ENCODE measurements at places on chromosomes 7 and 10.
A peak's percentile ranks its signal among the peaks of the same experiment; 100 is the strongest.

DNA sequence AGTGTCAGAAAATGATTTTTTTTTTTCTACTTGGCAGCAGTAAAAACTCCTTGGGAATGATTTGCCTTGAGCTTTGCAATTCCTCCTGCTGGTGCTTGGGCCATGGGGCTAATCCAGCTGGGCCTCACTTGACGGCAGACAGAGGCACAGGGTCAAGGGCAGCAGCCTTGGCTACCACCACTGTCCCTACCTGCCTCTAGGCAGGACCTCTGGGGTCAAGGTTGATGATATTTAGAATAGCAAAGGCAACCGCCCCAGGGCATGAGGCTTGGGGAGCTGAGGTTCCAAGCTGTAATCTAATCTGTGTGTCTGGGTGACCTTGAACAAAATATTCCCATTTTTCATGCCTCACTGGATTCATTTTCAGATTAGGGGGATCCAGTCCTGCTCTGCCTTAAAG is 327.4 kb downstream of the PLXNA4 start:
- DNase-seq, result no peak

GRCh38 chr10:86649471-86650150 is 4.7 kb upstream of the OPN4 start:
- DNase-seq, result no peak

DNA sequence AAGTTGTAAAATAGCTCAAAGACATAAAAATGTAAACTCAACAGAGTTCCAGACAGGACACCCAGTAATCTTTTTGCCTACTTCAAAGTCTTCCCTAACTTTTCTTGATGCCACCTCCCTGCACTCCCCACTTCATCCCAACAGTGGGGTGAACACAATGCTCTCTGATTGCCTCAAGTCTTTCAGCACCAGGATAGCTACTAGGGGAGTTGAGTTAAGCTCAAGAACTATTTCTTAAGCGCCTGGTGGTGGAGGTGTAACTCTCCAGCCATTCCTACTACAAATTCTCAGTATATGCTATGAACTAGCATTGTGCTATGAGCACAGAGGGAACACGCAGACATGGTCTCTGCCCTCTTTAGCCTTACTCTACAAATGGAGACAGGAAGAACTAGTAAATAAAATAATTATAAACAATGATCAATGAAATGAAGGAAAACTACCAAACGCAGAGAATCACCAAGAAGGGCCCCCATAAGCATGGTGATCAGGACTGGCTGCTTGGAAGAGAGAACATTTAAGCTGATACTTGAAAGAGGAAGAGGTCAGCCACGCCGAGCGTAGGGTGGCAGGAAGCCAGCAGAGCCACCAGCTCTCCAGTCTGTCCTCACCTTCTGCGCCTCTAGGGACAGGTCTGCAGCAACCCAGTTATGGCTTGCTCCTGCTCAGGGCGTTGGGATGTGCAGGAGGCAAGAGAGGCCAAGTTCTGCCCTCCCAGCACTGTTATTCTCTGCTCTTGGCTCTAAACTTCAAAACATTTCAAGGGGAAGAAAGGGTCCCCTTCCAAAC is 16.7 kb upstream of the FRA10AC1 start:
- no peak for DNase-seq

GRCh38 chr7:44959433-44959951 is 19.3 kb downstream of the MYO1G start:
- DNase-seq, result no peak

GRCh38 chr7:102417105-102417504 is 16.3 kb upstream of the ORAI2 start:
- DNase-seq, result no peak

DNA sequence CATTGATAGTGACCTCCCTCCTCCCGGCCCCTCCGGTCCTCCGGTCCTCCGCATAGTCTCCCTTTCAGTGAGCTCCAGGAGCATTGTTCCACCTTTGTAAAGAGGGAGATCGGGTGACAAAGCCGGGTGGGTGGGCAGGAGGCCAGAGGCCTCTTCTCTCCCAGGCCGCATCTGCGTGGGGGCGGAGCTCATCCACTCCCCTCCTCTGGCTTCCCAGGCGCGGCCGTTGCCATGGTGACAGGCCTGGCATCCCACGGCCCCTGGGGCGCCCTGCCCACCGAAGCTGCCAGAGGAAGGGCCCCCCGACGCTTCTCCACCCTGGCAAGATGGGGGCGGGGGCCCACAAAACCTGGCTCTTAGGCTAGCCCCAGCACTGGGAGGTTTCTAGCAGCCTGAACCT is 4.4 kb upstream of the FZD9 start:
- peak; percentile 47 for DNase-seq

DNA sequence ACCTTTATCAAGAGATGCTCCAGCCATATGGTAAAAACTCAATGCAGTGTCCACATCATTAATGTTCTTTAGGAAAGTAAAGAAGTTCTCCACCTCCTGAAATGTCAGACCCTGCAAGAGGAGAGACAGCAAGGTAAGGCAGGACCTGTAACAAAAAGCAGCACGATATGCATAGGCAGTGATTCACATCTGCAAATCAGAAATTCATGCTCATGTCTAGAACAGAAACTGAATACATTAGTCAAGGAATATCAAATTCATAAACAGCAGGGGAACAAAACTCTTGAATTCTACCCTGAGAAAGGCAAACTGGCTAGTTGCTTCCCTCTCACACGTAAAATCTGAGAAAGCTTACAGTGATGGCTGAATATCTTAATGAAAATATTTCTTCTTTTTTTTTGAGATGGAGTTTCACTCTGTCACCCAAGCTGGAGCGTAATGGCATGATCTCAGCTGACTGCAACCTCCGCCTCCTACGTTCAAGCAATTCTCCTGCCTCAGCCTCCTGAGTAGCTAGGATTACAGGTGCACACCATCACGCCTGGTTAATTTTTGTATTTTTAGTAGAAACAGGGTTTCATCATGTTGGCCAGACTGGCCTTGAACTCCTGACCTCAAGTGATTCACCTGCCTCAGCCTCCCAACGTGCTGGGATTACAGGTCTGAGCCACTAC is 53.3 kb upstream of the DNAJB12 start:
- DNase-seq, result no peak

DNA sequence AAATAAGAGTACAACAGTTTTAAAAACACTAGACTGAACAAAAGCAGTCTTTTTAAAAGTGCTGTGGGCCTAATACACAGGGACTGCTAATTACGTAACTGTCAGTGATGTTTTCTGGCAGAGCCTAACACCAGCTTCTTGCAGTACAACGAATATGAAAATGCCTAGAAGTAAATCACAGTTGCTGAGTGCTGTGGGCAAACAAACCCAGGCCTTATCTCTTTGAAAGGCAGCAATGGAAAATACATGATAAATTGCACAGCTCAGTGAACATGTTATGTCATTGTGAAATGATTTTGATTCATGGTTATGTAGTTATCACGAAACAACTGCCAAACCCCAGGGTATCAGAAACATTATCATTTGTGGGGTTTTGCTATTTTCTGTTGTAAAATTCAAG is 428.4 kb downstream of the GFRA1 start:
- DNase-seq, result peak; percentile 34

- no peak for DNase-seq
Observed at GRCh38 chr10:72509206-72509799, 116.6 kb downstream of the MICU1 start.

DNA sequence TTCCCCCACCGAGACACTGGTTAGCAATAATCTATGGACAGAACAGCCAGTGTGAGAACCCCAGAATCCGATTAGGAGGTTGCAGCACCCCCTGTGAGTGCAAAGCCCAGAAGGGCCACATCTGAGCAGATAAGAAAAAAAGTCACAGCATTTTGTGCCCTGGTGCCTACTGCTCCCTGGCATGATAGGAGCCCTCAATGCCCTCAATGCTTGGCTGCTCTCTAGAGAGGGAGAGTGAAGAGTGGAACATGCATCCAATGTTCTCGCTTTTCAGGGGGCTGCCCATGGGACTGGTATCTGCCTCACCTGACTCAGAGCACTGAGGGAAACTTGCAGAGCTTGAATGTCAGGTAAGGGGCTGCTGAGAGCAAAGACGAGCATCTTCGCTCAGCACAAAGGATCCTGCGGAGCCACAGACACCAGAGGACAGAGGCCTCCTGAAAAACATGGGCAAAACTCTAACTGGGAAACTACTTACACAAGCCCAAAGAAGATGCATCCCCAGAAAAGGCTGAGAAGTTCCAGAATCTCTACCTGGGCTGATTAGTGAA is 98.0 kb upstream of the FAM20C start:
- DNase-seq, result no peak
